ENCODE measurements at places on chromosomes 16 and 17.

- DNase-seq, result no peak
These were observed 1.7 kb downstream of the STUB1 start for GRCh38 chr16:681746-682427.

GRCh38 chr17:73953206-73954033, 250.1 kb upstream of the RPL38 start:
- DNase-seq, result no peak

DNA sequence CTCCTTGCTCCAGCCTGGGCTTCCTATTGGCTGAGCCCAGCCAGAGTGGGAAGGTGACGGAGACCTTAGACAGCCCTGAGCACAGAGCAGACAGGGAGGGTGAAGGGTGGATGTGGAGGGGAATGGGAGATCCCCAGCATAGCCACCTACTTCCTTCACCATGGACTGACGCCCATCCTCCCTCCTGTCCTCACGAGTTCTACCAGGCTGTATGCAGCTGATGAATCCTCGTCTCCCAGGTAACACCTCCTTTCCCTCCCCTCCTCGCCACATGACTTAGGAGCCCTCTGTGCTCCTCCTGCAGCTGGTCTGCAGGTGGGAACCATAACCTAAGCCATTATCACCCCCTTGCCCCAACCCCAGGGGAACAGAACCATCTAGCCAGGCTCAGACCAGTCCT, 9.0 kb upstream of the CRHR1 start:
- DNase-seq, result peak; percentile 87

GRCh38 chr17:42659079-42659931, at the start of gene TUBG2:
Gene TUBG2, plus strand, starts transcription at chr17:42659284. Its CDS starts 220 bp downstream, at chr17:42659504.
- peak; percentile 93 for DNase-seq

DNA sequence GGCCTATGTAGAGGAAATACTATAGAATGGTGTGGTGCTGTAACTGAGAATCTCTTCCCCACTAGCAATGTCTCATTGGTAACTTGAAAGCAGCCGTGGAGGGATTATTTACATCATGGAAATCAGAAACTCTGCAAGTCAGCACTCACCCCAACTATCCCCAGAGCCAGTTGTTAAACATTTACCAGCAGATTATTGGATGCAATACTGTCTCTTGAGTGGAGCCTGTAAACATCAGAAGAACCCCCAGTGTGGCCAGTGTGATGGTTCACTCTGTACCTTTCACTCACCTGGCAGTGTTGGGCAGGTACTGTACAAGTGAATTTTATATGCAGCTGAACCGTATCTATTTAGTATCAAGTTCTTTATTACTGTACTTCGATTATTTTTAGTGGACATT, 299.8 kb upstream of the SALL1 start:
- no peak for DNase-seq

DNA sequence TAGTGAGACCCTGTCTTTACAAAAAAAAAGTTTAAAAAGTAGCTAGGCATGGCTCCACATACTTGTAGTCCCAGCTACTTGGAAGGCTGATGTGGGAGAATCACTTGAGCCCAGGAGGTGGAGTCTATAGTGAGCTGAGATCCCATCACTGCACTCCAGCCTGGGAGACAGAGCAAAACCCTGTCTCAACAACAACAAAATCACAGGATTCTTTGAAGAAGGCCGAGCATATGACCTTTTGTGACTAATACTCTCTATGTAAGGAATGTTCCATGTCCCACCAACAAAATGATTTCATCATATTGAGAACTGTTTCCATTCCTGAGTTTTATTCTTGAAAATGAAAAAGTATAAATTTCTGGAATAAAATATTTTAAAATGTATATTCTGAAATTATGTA, 58.9 kb upstream of the EFCAB3 start:
- no peak for DNase-seq

- no peak for DNase-seq
These were observed 911 bp upstream of the ITGA2B start for GRCh38 chr17:44390250-44390870.

DNA sequence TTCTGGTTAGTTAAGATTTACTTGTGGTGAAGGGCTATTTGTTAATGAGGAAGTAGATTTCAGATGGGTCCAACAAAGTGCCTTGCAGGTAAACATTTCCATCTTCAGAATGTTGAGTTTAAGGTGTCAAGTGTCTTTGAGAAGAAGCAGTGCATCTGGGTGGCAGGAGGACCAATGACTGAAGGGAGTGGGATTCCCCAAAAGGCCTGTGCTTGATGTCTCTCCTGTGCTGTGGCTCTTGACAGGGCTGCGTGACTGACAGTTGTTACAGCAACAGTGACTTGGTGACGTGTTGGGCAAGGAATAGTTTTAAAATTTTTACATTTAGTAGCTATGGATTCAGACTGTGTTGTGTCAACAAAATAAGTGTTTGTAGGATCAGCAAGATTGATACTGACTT, 149.9 kb downstream of the PHKB start:
- no peak for DNase-seq

DNA sequence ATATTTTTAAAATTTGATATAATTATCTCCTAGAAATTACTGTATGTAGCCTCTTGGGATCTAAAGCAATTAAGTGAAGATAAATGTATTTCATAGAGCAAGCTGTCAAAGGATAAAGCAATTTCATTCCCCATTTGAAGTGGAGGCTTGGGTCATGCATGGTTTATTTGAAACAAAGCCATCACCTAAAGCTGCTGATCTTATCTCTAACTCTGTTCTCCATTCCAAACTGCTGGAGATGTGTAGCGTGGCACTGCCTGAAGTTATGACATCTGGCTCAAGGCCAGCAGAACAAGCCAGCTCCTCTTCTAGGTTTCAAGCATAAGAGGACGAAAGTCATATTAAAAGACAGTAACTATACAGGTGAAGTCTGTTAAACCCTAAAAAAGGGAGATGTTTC, 83.9 kb downstream of the HIC1 start:
- DNase-seq, result peak; percentile 78

GRCh38 chr16:5007256-5007655, 26.5 kb downstream of the NAGPA start:
- no peak for DNase-seq

DNA sequence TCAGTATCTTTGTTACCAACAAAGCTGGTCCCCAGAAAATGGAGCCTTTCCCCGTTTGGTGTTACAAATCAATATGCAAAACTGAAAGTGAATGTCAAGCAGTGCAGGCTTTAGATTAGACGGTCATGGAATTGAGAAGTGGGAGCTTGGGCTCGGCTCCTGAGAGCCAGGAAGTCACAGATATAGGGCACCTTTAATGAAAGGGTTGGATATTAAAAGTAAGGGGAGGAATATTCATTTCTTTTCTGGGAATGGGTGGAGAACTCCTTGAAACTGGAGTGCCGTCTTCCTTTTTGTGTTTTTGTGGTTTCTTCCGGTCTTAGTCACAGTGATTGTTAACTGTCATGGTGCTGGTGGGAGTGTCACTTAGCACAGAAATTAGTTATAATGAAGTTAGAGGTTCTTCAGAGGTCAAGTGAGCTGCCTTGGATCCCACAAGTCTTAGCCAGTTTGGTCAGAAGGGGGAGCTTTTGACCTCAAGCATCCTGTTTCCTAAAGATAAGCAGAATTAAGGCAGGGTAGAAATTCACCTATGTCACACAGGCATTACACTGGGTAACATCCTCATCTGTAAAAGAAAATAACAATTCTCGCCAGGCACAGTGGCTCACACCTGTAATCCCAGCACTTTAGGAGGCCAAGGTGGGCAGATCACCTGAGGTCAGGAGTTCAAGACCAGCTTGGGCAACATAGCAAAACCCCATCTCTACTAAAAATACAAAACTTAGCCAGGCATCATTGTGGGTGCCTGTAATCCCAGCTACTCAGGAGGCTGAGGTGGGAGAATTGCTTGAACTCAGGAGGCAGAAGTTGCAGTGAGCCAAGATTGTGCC, 9.6 kb upstream of the EIF1 start:
- DNase-seq, result no peak

DNA sequence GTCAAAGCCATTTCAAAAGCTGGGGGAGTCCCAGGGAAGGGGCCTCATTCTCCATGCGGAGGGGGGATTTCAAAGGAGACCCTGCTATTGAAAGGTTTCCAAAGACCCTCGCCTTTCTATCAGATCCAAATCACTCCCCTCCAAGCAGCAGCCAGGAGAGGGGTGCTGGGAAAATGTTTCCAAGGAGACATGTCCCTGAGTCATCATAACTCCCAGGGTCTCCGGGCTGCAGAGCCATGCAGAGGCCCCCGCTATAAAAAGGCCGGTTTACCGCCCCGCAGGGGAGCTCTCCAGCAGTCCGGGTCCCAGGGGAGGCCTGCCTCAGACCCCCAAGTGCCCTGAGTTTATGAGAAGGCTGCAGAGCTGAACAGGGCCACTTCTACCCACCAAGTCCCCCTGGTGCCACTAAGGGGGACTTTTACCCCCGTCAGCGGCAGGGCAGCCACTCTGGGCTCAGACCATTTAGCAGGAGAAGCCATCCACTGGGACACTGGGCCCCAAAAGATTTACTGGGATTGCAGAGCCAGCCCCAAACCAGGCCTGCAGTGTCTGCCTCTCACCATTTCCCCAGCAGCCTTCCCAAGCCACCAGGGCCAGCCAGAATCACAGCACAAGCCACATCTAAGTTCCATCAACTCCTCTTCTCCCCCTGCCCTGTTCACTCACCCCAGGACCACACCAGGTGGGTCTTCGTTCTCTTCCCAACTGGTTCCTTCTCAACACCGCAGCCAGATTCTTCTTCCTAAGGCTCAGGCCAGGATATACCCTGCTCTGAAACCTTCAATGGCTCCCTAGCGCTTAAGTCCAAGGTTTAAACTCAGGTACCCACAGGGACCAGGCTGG, 234.4 kb downstream of the ZNF423 start:
- DNase-seq, result no peak

DNA sequence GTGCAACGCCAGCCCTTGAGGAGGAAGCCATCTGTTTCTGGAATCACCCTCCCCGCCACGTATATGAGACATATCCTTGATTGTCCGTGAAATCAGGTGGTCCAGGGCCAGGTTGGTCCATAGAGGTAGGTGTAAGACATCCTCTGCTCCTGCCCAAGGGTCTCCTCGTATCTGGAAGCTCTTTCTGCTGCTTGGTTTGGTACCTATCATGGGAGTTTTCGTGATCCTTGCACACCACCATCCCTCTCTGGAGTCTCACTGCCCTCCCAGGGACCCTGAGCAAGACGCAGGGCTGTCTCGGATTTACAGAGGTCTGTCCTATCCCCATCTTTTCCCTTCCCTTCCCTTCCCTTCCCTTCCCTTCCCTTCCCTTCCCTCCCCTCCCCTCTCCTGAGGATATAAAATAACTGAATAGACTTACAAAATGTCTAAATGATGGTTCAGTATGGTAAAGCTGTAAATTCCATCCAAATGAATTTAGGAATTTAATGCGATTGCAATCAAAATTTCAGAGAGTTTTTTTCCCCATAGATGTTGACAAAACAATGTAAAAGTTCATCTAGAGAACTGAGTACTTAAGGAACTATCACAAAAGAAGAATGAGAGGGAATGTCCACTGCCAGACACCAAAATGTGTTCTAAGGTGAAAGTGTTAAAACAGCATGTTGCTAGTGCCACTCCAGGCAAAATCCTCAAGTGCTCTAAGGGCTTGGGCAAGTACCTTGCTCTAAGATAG, 2.0 kb upstream of the CCDC42 start:
- DNase-seq, result no peak

GRCh38 chr17:29612094-29612403, 10.7 kb downstream of the CORO6 start:
- DNase-seq, result no peak

- DNase-seq, result no peak
These were observed 3.3 kb upstream of the LAT start for GRCh38 chr16:28981517-28981916.

GRCh38 chr17:74314877-74315276, 11.1 kb upstream of the KIF19 start:
- DNase-seq, result no peak

DNA sequence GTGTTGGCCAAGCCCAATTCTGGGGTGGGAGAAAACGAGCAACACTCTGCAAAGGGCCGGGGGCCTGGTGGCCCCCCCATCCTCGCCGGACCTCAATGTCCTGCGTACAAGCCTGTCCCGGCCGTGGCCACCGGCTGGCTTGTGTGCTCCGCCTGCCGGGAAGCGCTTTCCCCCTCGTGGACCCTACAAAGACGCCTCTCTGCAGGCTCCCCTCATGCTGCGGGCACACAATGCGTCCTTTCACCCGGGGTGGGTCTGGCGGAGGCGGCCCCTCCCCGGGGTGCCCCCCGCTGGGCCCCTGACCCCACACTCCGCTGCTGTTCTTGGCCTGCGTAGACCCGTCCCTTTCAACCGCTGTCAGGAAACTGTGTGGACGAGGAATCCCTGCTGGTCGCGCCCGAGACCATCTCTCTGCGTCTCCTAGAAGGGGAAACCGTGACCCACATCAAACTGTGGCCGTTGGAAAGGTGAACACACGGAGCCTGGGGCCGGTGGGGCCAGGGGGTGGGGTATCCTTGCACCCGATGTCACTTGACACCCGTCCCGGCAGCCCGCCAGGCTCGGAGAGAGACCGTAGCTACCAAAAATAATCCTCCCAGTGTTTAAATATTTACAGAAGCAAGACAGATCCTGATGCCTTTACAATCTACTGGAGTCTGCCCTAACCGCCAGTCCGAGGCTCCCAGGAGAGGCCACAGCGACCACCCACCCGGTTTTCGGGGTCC, 43.6 kb downstream of the TBC1D16 start:
- peak; percentile 49 for DNase-seq

- DNase-seq, result no peak
These were observed 139.1 kb downstream of the CCT6B start for GRCh38 chr17:34822007-34822739.

GRCh38 chr17:49926886-49927285, 42.1 kb upstream of the DLX4 start:
- no peak for DNase-seq

DNA sequence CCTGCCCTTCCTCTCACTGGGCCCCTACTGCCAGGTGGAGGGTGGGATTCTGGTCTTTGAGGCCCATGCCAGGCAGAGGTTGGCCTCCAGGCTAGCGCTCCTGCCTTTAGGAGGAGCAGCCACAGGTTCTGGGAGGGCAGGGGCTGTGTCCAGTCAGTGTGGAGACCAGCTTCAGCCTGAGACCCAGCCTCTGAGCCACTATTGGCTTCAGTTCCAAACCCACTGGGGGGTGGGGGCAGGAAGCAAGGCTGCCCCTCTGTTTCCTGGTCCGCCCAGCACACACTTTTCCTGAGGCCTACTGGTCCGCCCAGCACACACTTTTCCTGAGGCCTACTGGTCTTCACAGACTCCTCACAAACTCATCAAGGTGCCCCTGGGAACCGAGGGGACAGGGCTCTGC, 16.4 kb downstream of the SLC5A10 start:
- no peak for DNase-seq

GRCh38 chr17:7745748-7746470, 28.4 kb downstream of the DNAH2 start:
- no peak for DNase-seq

All from NCI-H524 (cell line).